ENCODE measurements at places on chromosomes 6 and 20.
A peak's percentile ranks its signal among the peaks of the same experiment; 100 is the strongest.

DNA sequence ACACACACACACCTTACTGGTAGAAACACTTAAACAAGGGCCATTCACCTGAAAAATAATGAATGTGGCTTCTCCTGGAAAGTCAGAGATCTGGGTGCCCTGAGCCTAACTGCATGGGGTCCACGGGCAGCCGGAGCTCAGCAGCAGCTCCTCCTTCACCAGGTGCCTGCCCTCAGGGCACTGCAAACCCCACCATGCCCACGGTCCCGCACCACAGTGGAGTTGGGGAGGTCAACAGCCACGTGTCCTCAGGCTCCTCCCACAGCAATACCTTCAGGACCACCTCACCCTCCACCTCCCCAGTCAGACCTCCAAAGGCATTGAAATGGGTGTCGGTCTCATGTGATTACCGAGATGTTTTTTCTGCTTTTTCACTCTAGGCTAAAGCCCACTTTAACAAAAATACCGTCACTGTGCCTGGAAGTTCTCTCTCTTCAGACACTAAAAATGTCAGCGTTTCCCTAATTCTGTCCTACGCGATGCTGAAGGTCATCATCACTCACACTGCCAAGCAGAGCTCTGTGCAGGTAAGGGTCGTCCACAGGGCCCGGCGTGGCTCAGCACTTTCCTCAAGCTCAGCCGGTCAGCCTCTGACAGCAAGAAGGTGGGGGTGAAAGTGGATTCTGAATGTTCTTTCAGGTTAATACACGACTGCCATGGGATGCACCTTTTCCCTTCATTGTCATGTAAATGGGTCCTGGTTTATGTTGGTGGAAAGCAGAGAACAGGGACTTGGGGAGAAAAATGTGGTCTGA lies 48.9 kb downstream of the CDK5RAP1 start:
- no peaks in the 10 kb centered on the region for H3K4me1 ChIP-seq
- DNase-seq: no peak
- peaks cover 37% of the 10 kb centered on the region for H3K36me3 ChIP-seq
- no peak overlapping the region for H3K4me3 ChIP-seq

DNA sequence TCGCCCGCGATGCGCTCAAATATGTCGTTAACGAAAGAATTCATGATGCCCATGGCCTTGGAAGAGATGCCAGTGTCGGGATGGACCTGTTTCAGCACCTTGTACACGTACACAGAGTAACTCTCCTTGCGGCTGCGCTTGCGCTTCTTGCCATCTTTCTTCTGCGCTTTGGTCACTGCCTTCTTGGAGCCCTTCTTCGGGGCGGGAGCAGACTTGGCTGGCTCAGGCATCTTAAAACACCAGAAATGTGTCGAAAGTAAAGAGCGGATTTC lies 36.4 kb downstream of the HFE start:
- DNase-seq: peak; percentile 84
- peaks cover 15% of the 10 kb centered on the region for H3K36me3 ChIP-seq
- H3K4me3 ChIP-seq: peak overlapping the region; percentile 80
- no peaks in the 10 kb centered on the region for H3K27me3 ChIP-seq
- peak overlapping the region; percentile 97 for H3K27ac ChIP-seq

DNA sequence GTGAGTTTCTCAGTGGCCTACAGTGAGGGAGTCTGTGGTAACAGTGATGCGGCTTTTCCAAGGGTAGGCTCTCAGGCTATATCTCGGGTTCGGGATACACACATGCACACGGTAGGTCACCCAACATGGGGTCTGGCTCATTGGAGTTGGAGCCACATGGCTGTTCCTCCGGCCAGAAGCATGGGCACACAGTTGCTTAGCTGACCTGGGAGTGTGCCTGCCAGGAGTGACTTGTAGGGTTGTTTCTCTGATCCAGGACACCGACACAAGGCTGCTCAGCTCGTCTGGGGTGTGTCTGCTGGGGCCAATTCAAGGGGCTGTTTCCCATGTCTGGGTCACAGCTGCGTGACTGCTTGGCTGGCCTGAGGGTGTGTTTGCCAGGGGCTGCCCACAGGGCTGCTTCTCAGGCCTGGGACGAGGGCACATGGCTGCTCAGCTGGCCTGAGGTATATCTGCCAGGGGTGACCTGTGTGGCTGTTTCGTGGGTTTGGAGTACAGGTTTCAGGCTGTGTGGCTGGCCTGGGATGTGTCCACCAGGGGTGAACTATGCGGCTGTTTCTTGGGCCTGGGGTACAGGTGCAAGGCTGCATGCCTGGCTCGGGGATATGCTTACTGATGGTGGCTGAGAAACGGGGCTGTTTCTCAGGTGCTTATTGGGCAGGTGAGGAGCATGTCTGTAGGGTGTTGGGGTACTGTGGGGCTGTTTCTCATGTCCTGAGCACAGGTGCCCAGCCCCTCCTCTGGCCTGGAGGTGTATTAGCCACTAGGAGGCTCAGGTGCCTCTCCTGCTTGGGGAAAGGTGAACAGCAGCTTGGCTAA lies 15.2 kb downstream of the KIF25 start:
- H3K27me3 ChIP-seq: no peaks in the 10 kb centered on the region
- H3K36me3 ChIP-seq: no peaks in the 10 kb centered on the region
- peaks cover 3% of the 10 kb centered on the region for H3K4me1 ChIP-seq
- no peak overlapping the region for H3K4me3 ChIP-seq

DNA sequence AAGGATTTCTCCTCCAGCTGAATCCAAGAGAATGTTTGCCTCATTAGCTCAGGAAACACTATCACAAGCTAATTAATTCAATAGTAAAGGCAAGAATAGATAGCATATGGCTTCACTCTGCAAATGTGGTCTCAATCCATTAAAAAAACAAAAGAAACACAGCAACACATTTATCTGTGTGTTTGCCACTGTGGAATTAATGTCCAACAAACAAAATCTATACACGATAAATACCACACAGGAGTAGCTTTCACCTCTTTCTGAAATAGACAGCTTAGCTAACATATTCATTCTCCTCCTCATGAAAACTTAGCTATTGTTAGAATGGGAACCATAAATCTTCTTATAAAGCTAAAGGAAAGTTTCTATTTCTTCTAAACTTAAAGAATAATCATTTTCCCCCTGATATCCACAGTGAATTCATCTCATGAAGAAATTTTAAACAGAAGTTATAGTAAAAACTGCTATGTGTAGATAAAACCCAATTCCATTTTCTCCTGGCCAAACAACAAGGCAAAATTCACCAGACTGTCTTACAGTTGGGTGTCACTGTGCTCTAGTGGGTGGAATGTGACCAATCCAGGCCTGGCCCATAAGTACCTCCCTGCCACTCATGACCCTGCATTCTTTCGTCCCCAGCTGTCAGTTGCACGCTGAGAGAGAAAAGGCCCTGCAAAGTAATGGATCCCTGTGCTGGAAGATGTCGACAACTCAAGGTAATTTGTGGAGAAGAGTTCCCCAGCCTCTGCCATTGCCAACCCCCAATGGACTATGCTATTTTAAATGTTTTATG lies 92.9 kb upstream of the NRSN1 start:
- peak; percentile 23 for DNase-seq
- no peaks in the 10 kb centered on the region for H3K4me1 ChIP-seq
- no peaks in the 10 kb centered on the region for H3K27me3 ChIP-seq
- no peak overlapping the region for H3K4me3 ChIP-seq
- no peaks in the 10 kb centered on the region for H3K36me3 ChIP-seq
- H3K27ac ChIP-seq: no peak overlapping the region

DNA sequence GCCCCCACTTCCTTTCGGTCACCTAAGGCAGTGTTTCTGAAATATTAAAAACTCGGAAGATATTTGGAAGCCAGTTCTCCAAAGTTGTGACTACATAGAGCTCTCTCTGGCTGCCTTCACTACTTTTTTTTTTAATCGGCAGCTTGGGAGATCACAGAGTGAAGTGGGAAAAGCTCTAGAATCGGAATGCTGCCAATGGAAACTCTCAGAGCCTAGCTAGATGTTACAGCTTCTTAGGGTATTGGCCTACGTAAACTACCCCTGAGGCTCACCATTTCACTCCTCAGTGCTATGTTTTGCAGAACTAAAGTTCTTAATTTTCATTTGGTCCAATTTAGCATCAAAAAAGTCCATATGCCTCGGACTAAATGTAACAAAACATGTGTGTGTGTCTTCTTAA lies 14.5 kb downstream of the SERPINB1 start:
- H3K36me3 ChIP-seq: peaks cover 9% of the 10 kb centered on the region
- H3K4me3 ChIP-seq: no peak overlapping the region
- H3K4me1 ChIP-seq: no peaks in the 10 kb centered on the region
- no peak overlapping the region for H3K27ac ChIP-seq
- no peak for DNase-seq

GRCh38 chr6:166253778-166254204 lies 54.4 kb downstream of the PRR18 start:
- H3K36me3 ChIP-seq: no peaks in the 10 kb centered on the region
- peak overlapping the region; percentile 38 for H3K4me3 ChIP-seq
- H3K4me1 ChIP-seq: peaks cover 4% of the 10 kb centered on the region

- DNase-seq: no peak
- no peaks in the 10 kb centered on the region for H3K36me3 ChIP-seq
- H3K27ac ChIP-seq: no peak overlapping the region
- H3K4me3 ChIP-seq: no peak overlapping the region
Measured at GRCh38 chr20:48329031-48329615, 498.7 kb downstream of the PREX1 start.

GRCh38 chr6:145349950-145350510 lies 385.3 kb downstream of the EPM2A start:
- H3K27me3 ChIP-seq: no peaks in the 10 kb centered on the region
- peaks cover 9% of the 10 kb centered on the region for H3K4me1 ChIP-seq
- H3K4me3 ChIP-seq: no peak overlapping the region
- no peaks in the 10 kb centered on the region for H3K36me3 ChIP-seq
- DNase-seq: no peak

GRCh38 chr6:84492241-84493165 lies 265.1 kb upstream of the CEP162 start:
- H3K36me3 ChIP-seq: no peaks in the 10 kb centered on the region
- H3K27ac ChIP-seq: no peak overlapping the region
- no peak for DNase-seq
- H3K4me3 ChIP-seq: no peak overlapping the region
- H3K27me3 ChIP-seq: no peaks in the 10 kb centered on the region
- no peaks in the 10 kb centered on the region for H3K4me1 ChIP-seq

- no peaks in the 10 kb centered on the region for H3K4me1 ChIP-seq
- no peak overlapping the region for H3K4me3 ChIP-seq
- DNase-seq: no peak
Measured at GRCh38 chr6:6152060-6152459, 145.3 kb upstream of the NRN1 start.

GRCh38 chr6:87182321-87182720 lies 27.0 kb downstream of the ZNF292 start:
- H3K4me3 ChIP-seq: no peak overlapping the region
- H3K36me3 ChIP-seq: peaks cover 15% of the 10 kb centered on the region

DNA sequence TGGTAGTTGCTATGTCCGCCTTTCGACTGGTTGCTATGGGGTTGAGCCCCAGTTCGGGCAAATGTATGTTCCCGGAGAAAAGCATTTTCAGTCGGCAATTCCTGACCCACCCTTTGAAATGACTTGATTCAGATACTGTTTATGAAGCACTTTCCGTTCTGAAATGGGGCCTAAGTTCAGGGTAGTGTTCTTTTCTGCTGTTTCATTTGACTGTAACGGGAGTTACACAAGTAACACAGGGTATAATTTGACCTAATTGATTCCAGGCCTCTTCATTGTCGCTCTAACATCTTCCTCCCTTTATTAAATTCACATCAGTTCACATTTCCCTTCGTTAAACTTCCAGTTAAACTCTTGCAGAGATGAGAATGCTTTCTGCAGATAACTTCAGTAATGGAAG lies 85.5 kb downstream of the BMP6 start:
- H3K27ac ChIP-seq: no peak overlapping the region
- H3K27me3 ChIP-seq: no peaks in the 10 kb centered on the region
- no peak overlapping the region for H3K4me3 ChIP-seq
- H3K36me3 ChIP-seq: no peaks in the 10 kb centered on the region

- H3K36me3 ChIP-seq: no peaks in the 10 kb centered on the region
- peak overlapping the region; percentile 73 for H3K27ac ChIP-seq
- peak; percentile 71 for DNase-seq
- peaks cover 25% of the 10 kb centered on the region for H3K4me1 ChIP-seq
- H3K4me3 ChIP-seq: peak overlapping the region; percentile 29
- no peaks in the 10 kb centered on the region for H3K27me3 ChIP-seq
Measured at GRCh38 chr6:89035252-89036101, 45.1 kb upstream of the PNRC1 start.

GRCh38 chr6:3373597-3374203 lies 83.2 kb downstream of the SLC22A23 start:
- H3K27ac ChIP-seq: no peak overlapping the region
- H3K36me3 ChIP-seq: no peaks in the 10 kb centered on the region
- peaks cover 6% of the 10 kb centered on the region for H3K4me1 ChIP-seq
- H3K27me3 ChIP-seq: no peaks in the 10 kb centered on the region

DNA sequence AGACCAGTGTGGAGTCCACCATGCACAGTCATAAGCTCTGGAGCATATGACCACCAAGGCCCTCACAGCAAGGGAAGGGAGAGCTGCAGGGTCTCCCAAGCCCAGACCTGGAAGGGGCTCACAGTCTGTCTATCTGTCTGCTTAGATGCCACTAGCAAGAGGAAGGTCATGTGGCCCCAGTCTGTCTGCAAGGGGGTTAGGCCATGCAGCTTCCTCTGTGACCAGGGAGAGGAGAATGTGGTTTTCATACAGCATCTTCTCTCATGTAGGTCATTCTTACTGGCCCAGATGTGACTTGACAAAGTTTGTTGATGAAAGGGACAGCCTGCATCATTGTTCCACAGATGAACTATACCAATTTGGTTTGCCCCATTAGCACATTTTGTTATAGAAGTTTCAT lies 260.8 kb downstream of the FARS2 start:
- no peaks in the 10 kb centered on the region for H3K27me3 ChIP-seq
- H3K36me3 ChIP-seq: no peaks in the 10 kb centered on the region
- no peak for DNase-seq
- H3K4me3 ChIP-seq: no peak overlapping the region
- H3K27ac ChIP-seq: no peak overlapping the region

GRCh38 chr6:75334266-75335040 lies 49.9 kb upstream of the TMEM30A start:
- H3K4me3 ChIP-seq: no peak overlapping the region
- no peak for DNase-seq
- H3K27ac ChIP-seq: peak overlapping the region; percentile 39
- H3K36me3 ChIP-seq: peaks cover 23% of the 10 kb centered on the region

DNA sequence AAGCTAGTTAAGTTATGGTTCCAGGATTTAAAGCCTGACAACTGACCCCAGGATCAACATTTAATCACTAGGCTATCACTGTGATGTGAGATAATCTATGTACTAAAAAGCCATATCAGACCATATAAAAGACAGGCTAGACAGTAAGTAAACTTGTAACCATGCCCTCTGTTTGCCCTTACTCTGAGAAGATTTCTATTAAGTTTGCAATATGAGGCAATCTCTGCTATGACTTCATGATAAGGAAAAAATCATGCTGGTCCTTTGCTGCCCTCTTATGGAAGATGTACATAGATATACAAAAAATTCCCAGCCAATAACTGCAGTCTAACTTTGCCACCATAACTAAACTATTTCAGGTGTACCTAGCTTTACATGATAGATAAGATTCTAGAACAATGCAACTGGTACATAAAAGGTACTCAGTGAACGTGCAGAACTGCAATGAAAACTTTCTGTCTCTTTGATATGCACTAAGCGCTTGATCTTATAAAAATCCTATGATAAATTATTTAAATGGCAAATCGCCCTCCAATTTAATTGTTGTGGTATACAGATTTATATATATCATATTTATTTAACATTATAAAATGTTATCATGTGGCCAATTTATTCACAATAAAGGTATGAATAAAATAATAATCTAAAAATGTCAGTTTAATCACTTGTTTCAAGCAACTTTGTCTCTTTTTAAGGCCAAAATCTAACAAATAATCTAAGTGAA lies 70.5 kb downstream of the FAM217A start:
- H3K27ac ChIP-seq: no peak overlapping the region
- H3K27me3 ChIP-seq: no peaks in the 10 kb centered on the region
- no peaks in the 10 kb centered on the region for H3K4me1 ChIP-seq
